Activated T-cell treated with anti-CD3 and anti-CD28 coated beads, Interleukin-2, amount 50 U/mL, for 72 hours (primary cell): ENCODE measurements at places on chromosomes 11 and 22.

DNA sequence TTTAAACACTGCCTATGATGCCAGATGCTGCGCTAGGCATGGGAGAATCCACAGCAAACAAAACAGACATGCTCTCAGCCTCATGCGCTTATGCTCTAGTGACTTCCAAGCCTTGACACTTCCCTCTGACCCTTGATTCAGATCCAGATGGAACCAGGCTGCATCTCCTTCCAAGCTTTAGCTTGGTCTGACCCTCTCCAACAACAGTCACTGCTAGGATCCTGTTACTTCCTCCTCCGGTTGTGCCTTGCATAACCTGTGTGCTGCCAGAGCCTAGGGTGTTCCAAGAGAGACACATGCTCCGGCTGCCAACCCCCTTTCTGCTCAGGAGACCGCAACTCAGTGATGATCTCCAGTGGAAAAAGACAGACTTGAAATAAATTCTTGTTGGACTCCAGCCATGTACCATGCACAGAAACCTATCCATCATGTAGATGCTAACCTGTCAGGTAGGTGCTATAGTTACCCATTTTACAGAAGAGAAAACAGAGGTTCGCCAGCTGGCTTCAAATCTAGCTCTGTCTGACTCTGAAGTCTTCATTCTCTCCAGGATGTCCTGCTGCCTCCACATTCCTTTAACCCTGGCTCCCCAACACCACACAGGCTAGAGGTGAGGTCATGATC lies 136.3 kb upstream of the TEAD1 start:
- DNase-seq = no peak

DNA sequence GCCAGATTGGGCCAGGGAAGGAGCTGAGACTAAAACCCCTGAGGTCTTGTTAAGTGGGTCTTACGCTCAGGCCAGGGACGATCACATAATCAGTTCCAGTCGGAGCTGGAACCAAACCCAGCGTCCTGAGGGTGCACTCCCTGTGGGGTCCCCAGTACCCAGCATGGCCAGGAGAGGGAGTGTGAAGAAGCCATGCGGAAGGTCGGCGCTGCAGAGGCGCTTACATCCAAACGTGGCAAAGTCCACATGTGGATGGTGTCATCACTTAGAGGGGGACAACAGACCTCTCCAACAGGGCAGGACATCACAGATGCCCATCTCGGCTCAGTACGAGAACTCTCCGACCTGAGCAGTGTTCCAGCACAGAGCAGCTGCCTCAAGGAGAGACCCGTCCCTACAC lies 8.3 kb downstream of the ATP5MGL start:
- DNase-seq = no peak

- peak; percentile 17 for DNase-seq
Measured at GRCh38 chr22:40156001-40156516, 21.7 kb upstream of the TNRC6B start.

GRCh38 chr22:48185071-48186055 lies 1422.9 kb downstream of the TBC1D22A start:
- no peak for DNase-seq

GRCh38 chr11:2389377-2390026 lies 11.0 kb upstream of the TSSC4 start:
- no peak for DNase-seq

- peak; percentile 5 for DNase-seq
Measured at GRCh38 chr11:113806406-113806805, 26.8 kb downstream of the CLDN25 start.

GRCh38 chr11:111514216-111515031 lies at the start of gene HOATZ:
TSS of gene HOATZ (plus strand) at chr11:111514778. CDS start at chr11:111514785, 7 bp downstream.
- DNase-seq = peak; percentile 34

GRCh38 chr11:109957000-109957399 lies 136.2 kb upstream of the ZC3H12C start:
- no peak for DNase-seq

DNA sequence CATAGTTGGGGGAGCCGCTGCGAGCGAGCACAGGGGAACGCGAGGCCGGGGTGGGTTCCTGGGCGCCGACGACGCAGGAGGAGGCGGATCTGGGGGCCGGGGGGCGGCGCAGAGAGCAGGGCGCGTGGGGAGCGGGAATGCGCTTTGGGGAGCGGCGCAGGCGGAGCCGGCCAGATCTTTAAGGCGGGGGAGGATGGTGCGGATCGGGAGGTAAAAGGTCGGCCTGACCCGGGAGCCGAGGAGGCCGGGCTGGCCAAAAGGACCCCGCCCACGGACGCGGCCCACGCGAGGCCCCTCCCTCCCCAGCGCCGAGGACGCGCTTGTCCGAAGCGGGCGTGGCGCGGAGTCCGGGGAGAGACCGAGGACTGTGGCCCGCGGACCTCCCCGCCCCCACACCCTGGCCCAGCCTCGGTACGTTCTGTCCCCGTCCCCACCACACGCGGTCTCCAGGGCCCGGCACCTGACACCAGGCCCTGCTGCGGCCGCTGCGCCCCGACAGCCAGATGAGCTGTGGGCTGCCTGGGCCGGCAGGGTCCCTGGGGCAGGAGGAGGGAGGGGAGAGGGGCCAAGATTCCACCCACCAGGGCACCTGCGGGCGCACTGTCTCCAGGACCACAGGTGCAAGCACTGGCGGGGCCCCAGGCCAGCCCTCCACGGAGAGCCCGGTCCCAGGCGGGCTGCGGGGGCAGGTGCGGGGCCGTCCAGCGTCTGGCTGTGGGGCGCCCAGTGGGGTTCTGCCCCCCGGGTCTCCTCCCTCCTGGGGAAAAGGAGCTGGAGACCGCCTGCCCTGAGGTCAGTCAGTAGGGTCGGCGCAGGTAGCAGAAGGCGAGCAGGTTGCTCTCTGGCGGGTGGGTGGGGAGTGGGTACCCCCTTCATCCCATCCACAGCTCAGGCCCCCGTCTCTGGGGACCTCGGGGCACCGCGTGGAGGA lies 10.9 kb downstream of the PIM3 start:
- no peak for DNase-seq

- no peak for DNase-seq
Measured at GRCh38 chr22:19654338-19654987, 59.8 kb upstream of the SEPTIN5 start.

GRCh38 chr11:109695696-109696095 lies 273.7 kb downstream of the C11orf87 start:
- DNase-seq = no peak

DNA sequence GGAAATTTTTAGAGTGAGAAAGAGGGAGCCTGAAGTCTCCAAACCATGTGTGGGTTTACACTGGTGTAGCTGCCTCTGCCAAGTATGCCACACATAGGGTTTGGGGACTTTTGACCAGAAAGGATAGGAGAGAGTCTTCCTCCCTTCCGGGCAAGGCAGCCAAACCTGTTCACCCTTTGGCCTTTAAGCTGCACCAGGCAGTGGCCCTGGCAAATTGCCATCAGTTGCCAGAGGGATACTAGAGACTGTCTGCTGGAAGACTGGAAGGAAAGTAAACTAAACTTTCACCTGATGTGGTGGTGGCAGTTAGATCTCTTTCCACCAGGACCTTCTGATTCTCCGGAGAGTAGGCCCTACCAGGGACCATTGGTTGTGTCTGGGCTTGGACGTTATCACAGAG lies 1263.2 kb downstream of the FAM181B start:
- DNase-seq = no peak

DNA sequence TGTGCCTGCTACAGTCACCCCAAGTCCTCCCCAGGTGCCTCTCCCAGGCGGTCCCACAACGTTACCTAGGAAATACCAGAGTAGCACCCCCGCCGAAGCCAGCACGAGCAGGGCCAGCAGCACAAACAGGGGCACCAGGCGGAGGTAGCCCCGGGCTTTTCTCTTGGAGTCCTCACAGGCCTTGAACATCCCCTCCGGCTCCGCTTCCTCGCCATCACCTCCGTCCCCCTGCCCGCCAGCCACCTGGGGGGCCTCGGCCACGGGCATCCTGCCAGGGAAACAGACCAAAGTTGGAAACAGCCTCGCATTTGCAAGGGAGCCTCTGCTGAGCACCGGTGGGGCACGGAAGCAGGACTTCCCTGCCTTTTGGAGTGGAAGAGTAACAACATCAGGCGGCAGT lies 6.4 kb downstream of the TMPRSS6 start:
- no peak for DNase-seq

DNA sequence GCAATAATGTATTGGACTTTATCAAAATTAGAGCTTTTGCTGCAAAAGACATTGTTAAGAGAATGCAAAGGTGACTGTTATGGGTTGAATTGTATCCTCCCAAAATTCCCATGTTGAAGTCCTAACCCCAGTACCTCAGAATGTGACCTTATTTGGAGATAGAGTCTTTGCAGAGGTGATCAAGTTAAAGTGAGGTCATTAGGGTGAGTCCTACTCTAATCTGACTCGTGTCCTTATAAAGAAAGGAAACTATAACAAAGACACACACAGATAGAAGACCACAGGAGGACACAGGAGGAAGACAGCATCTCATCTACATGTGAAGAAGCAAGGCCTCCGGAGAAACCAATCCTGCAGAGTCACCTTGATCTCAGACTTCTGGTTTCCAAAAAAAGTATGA lies 1011.2 kb downstream of the TBC1D22A start:
- DNase-seq = no peak

- DNase-seq = no peak
Measured at GRCh38 chr11:109443052-109443451, 21.1 kb downstream of the C11orf87 start.

DNA sequence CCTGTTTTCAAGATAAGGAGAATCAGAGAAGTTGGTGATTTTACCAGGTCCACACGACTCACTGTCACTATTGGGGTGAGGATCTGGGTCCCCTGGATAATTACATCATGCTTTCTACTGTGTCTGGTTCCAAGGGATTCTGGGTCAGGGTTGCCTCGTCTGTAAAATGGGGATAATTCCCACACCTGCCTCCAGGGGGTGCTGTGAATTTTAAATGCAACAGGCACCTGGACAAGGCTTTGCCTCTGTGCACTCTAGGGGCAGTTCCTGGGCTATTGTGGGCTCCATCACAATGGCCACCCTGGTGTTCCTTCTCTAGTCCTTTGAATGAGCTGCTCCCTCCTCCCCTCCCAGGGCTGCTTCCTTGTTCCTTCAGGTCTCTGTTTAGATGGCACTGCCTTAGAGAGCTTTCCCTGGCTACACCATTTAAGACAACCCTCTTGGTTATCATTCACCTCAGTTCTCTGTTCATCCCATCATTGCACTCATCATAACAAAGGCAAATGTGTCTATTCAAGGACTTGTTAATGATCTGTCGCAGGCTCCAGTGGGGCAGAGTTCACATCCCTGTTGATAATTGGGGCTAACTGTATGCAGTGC lies 178.6 kb downstream of the MIAT start:
- DNase-seq = peak; percentile 52

DNA sequence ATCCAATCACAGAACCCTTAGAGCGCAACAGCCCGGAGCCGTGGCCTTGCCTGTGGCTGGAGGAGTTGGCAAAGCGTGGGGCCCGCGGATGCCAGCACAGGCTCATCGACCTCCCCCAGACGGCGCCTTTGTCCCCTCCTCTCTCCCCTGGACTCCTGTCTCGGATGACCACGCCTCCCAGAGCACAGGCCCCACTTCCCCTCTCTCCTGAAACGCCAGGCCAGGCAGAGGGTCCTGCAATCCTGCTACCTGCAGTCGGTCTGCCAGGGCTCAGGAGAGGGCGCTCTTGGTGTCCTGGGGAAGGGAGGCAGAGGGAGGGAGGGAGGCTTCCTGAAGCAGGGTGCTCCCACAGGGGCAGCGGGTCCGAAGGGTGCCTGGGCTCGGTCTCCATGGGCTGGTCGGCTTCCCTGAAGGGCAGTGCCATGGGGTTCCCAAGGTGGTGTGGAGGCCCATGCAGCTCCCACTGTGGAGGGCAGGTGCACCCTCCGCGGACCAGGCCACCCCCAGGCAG lies 16.6 kb upstream of the TTLL12 start:
- no peak for DNase-seq

DNA sequence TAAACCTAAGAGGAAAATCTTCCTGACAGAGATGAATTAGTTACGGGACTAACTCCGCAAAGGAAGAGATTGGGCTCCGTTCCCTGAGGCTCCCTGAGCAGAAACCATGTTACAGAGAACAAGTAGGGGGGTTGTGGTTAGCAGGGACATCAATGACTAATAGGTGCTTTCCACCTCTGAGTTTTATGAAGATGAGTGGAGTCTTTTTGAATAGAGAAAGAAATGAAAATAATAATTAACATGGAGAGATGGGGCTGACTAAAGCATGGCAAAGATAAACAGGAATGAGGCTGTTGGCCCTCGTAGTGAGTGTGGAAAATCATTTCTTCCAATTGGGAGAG lies 47.5 kb upstream of the PICALM start:
- DNase-seq = peak; percentile 44

DNA sequence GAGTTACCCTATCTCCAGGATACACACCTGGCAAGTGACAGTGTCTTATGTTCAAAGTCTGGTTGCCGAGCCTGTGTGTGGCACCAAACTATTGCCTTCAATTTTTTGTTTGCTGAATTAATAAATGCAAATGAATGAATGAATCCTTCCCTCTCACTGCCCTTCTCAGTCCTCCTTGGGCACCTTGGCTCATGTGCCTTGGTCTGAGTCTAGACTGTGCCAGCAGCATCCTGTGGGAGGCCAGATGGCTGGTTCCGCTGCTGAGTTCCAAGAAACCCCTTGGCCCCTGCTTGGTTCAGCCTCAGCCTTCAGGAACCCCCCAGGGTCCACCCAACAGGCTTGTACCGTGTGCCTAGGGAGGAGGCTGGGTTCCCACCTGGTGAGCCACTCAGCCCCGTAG lies 31.0 kb downstream of the TOB2 start:
- no peak for DNase-seq

DNA sequence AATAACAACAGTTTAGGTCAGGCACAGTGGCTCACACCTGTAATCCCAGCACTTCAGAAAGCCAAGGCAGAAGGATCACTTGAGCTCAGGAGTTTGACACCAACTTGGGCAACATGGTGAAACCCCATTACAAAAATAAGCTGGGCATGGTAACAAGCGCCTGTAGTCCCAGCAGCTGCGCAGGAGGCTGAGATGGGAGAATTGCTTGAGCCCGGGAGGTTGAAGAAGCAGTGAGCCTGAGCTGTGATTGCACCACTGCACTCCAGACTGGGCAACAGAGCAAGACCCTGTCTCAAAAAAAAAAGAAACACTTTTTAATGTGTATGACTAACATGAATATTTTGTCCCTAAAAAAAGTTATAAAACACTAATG lies 24.5 kb upstream of the TFIP11 start:
- no peak for DNase-seq

DNA sequence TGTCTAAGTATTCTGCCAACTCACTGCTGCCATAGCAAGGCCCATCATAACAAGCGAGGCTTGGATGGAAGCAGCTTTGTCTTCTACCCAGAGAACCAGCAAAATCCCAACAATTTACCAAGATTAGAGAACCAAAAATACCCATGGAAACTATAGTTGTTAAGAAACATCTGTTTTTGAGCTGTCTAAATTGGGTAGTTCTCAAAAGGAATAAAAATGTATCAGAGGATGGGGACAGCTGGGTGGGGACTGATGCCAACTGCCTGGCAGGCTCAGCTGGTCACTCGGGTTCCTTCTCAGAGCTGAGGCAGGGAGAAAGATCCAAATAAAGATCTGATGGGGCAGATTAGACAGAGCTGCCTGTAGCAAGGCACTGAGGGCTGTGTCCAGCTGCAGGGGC lies 85.9 kb upstream of the GRK3 start:
- DNase-seq = no peak

DNA sequence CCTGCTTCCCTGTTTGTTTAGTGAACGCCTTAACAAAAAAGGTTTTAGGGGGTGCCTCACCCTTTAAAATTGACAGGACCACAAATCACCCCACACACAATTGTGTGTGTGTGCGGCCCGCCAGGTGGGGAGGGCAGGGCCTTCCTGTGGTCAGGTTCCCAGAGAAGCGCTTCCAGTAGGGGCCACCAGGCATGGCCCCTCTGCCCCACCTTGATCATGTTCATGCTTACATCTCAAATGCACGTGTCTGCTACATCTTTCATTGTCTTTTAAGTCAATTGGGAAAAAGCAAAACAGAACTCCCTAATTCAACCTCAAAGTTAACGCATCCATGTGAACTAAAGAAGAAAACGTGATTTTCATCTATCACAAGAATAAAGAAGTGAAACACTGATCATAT lies 1335.3 kb downstream of the TBC1D22A start:
- no peak for DNase-seq
